NCI-H1436 treated with DMSO at 0.1 percent for 48 hours (cell line): ENCODE measurements at places on chromosomes 5 and 9.

DNA sequence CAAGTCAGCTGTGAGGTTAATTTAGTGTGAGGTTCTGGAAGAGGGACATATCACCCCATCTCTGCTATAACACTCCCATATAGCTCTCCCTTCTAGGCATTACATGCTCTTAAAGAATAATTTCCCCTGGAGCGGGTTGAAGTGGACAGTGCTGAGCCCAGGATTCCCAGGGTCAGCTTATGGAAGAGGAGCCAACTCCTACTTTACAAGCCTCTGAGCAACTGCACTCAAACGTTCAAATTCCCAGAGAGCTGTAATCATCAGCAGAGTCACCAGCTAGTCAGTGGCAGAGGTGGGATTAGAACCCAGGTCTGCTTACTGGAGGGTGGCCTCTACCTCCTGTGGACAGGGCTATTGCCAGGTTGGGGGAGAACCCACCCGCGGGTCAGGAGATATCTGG lies 1.4 kb downstream of the NEURL1B start:
- DNase-seq: no peak

DNA sequence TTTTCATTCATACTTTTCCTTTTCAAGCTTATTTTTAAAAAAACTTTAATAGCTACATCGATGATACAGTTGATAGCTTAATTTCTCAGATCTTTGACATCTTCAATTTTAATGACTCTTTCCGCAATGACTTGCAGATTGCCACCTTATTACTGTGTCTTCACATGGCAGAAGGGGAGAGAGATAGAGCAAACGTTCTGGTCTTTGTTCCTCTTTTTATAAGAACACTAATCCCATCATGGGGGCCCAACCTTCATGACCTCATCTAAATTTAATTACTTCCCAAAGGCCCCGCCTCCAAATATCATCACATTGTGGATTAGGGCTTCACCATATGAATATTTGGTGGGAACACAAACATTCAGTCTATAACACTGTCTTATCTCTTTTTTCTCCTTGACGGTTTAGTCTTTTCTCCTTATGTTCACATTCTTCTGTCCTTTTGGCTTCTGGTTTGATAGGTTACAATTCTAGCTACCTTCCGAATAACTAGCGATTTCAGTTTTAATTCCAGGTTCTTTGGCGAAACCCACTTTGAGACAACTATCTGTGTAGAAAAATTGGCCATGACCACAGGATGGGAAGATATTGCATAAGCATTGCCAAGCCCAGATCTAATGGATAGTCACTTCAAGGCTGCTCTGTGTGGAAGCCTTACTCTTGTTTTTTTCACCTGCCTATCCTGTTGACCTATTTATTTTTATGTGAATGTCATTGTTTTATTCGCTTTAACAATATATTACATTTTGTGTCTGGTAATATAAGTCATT lies 5.0 kb downstream of the ZNF189 start:
- DNase-seq: no peak

- no peak for DNase-seq
Measured at GRCh38 chr9:117120061-117120460, 294.8 kb downstream of the ASTN2 start.

DNA sequence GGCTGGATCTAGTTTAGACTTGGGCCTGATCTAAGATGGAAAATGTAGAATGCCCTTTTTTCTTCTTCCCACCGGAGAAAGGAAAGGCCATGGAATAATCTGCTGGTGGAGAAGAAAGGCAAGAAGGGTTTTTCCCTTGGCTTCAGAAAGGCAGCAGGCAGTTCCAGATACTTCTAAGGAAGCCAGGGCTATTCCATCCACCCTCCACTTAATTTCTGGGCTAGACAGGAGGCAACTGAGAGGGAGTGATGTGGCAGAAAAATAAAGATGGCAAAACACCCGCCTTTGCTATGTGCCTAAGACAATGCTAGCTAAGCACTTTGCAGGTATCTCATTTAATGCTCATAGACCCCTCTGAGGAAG lies 9.9 kb downstream of the MYOZ3 start:
- no peak for DNase-seq

- no peak for DNase-seq
Measured at GRCh38 chr5:146474065-146474464, 26.9 kb downstream of the TCERG1 start.

DNA sequence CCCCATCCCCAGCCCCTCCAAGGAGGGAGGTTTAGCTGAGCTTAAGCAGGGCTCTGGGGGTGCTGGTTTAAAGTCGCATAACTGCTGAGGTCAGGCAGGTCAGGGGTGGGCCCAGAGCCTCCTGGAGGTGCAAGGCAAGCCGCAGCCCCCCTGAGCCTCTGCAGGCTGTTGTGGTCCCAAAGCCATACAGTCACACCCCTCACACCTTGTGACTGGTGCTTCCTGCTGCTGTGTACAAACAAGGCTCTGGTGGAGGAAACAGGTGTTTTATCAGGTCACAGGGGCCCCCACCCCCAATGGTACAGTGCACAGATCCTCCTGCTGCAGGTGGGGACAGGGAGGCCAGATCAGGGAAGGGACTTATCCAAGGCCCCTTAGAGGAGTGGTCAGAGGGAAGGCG lies 8.0 kb downstream of the TCF7 start:
- no peak for DNase-seq

GRCh38 chr9:18920141-18921084 lies 112.6 kb downstream of the SAXO1 start:
- DNase-seq: no peak

- DNase-seq: no peak
Measured at GRCh38 chr9:110825950-110826349, 157.4 kb downstream of the MUSK start.

DNA sequence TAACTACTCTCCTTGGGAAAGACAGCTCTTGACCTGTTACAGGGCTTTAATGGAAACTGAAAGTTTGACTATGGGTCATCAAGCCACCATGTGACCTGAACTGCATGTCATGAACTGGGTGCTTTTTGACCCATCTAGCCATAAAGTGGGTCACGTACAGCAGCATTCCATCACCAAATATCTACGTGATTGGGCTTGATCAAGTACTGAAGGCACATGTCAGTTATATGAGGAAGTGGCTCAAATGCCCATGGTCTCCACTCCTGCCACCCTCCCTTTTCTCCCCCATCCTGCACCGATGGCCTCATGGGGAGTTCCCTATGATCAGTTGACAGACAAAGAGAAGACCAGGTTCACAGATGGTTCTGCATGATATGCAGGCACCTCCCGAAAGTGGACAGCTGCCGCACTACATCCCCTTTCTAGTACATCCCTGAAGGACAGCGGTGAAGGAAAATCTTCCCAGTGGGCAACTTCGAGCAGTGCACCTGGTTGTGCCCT lies 7.3 kb upstream of the FCN1 start:
- no peak for DNase-seq

DNA sequence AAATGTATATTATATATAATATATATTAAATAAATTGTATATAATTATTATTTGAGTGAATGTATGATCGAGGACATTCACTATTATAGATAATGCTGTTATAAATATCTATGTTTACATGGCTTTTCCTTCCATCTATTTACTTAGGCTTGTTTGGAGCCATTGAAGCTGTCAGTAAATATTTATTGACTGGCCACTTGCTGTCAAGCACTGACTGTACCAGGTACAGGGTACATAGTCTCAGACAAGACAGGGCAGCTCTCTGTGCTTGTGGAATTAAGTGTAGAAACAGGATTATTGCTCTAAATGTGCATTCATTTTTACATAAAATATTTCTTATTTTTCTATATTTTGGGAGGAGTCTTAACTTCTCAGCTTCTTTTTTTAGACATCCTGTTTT lies 16.4 kb downstream of the FAXDC2 start:
- no peak for DNase-seq

DNA sequence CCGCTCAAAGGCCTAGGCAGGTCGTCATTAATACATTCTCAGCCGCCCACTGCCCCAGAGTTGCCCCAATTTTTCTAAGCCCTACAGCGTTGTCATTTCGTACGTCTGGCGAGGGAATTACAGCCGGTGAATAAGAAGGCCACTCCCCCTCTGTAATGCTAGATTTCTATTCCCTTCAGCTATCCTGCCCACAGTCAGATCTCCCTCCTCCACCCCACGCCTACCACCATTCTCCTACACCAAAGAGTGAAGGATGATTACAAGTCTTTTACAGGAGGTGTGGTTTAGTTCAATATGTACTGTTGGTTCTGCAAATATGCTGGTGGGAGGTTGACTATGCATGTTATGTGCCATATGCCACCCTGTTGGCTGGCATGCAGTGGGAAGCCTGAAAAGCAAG lies 83.7 kb upstream of the SMIM15 start:
- DNase-seq: no peak

GRCh38 chr9:4196886-4197285 lies 103.0 kb downstream of the GLIS3 start:
- DNase-seq: no peak

DNA sequence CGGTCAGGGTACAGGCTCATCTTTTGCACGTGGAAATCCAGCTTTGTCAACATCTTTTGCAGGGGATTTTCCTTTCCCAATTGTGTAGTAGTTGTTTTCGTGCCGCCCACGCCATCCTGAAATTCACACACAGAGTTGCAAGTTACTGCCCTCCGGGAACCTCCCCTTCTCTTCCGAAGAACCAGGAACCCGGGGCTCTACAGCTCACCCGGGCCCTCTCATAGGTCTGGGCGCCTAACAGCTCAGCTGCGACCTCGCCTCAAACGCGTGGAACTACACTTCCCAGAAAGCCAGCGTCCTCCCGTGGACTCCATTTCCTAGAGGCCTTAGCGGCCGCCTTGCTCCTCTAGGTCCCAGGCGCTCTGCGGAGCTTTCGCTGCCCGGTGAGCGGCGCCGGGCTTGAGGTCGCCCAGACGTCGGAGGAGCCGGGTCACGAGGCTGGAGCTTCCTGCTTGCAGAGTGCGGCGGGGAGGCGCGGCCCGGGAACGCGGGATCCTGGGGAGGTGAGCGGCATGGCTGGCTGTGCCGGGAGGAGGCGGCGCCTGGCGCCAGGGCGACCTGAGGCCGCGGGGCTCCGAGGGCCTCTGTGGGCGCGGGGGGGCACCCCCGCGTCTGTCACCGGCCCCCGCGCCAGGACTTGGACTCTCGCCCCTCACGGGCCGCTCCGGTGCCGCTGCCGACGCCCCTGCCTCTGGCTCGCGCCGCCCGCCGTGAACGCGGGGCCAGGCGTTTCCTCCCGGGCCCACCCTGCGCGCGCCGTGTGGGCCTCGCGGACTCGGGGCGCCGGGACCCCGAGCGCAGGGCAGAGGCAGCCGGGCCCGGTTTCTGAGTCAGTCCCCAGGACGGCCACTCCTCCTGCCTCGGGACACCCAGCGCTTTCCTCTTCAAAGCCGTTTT lies at the start of gene ZNF354B:
Gene ZNF354B, plus strand, starts transcription at position 329 of the 897 bp plus-strand sequence. CDS start 1,095 bp downstream, outside the sequence.
- DNase-seq: peak; percentile 39

DNA sequence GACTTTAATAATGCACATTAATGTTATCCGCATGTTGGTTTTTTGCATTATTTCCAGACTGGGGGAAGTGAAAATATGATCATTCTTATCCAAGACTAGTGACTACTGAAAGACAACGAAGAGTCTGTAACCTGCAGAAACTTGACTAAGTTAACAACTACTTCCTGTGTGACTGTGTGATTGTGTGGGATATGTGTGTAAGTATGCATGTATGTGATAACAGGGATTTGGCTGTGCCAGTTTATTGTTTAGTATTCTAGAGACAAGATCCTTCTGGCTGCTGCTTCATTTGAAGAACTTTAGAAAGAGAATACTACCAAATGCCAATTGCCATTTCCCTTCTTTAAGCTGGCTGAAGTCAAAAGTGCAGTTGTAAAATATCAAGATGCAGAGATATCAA lies 375.7 kb upstream of the PRR16 start:
- no peak for DNase-seq

DNA sequence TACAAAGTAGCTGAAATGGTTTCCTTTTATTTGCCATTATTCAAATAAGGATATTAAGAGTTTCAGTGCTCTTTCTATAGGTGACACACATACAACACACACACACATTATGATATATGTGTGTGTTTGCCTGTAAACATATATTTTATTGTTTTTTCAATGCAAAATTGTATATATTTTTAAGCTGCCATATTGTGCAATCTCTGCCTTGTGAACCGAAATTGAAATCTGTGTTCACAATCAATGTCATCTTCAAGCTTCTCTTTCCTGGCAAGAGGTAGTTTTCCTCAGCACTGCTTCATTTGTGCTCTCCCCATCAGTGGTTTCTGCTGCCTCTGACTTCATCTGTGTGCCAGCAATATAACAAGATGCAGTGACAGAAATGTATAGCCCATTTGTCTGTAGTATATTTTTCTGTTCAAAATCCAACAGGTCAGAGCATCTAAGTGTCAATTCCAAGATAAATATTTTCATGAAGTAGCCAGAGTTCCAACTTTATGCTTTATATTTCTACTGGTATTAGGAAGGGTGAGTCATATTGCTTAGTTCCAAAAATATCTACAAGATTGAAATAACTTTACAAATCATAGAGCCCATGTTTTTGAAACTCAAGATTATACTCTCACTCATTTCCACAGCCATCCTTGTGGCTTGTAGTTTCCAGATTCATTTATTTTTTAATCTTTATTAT lies 1704.8 kb upstream of the CDH9 start:
- no peak for DNase-seq

DNA sequence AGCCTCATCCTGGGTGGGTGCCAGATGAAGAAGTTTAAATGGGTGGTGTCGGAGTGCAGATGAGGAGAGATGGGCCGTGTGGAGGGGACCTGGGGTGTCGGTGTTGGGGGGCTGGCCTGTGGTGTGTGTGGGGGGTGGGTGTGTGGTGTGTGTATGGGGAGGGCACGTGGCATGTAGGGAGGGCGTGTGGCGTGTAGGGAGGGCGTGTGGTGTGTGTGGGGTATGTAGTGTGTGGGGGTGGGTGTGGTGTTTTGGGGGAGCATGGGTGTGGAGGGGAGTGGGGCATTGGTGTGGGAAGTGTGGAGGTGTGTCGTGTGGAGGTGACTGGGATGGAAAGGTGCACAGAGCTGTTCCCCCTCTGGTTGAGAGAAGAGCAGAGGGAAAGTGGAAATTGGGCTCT lies 34.5 kb downstream of the SLC46A2 start:
- DNase-seq: no peak

- no peak for DNase-seq
Measured at GRCh38 chr5:16000056-16000455, 179.5 kb downstream of the MARCHF11 start.

DNA sequence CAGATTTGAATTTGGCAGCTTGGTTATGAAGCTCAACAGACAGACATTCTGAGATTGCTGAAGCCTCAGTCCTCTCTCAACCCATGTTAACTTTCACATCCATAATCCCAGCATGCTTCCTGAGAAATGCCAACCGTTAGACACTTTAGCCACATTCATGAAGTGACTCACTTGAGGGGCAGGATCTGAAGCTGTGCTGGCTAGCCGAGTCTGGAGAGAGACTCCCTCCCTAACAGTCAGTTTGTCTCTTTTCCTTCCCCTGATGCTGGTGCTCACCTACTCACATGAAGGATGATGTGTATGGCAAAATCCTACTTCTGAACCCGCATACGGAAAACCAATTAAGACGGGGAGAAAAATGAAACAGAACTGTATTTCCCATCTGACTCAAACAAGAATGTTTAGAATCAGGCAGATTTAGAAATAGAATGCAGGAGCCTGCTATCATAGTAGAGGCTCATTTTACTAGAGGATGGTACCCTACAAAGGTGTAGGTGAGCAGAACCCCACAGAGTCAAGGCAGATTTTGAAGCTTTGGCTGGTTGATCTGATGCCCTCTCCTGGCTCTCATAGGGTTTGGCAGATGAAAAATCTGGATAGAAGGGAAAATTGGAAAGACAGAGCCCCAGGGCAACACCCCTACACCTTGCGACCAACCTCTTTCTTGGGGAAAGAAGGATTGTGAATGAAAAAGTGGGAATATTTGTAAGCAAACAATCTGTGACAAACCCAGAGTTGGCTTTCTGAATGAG lies 150.9 kb upstream of the LHFPL2 start:
- DNase-seq: no peak
